Purkinje cell (primary cell): ENCODE measurements at places on chromosomes 4 and X. TPM values are rescaled to one million over a fixed set of nuclear protein-coding genes. Genes with fewer than 3 reads are reported as not detected.

Gene GPM6B
- polyA plus RNA-seq, result 176 and 218 TPM in 2 replicates

Gene MAGEE1
- 39.9 and 53.6 TPM in 2 replicates for polyA plus RNA-seq

Gene PCYT1B
- polyA plus RNA-seq, result 0.71 and 0.88 TPM in 2 replicates

Gene GLRA3
- polyA plus RNA-seq, result 13.2 and 18.9 TPM in 2 replicates

Gene CACNA1F
- polyA plus RNA-seq, result not detected in 2 replicates

Gene XAGE1B
- polyA plus RNA-seq, result not detected in 2 replicates

Gene CLTRN
- 0.82 TPM in 1 of 2 replicates, not detected in the other for polyA plus RNA-seq

Gene SLC6A14
- not detected in 2 replicates for polyA plus RNA-seq
